ENCODE measurements at places on chromosomes 1 and 21.

DNA sequence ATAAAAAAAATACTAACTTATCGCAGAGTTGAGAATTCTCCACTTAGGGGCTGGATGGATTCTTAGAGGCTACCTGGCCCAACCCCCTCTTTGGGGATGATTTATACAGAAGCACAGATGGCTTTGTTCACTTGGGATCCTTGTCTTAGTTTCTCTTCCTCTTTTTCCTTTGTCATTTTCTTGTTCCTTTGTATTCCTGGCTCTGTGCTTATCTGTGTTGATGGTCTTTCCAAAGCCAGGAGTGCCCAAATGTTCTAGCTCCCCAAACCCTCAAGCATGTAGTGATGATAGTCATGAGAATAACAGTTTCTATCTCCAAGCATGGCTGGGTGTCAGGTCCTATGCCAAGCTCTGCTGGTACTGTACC, 27.4 kb downstream of the EPHB2 start:
- DNase-seq: no peak

- DNase-seq: peak; percentile 96
Measured at GRCh38 chr21:35256468-35256988, 207.4 kb upstream of the RUNX1 start.

DNA sequence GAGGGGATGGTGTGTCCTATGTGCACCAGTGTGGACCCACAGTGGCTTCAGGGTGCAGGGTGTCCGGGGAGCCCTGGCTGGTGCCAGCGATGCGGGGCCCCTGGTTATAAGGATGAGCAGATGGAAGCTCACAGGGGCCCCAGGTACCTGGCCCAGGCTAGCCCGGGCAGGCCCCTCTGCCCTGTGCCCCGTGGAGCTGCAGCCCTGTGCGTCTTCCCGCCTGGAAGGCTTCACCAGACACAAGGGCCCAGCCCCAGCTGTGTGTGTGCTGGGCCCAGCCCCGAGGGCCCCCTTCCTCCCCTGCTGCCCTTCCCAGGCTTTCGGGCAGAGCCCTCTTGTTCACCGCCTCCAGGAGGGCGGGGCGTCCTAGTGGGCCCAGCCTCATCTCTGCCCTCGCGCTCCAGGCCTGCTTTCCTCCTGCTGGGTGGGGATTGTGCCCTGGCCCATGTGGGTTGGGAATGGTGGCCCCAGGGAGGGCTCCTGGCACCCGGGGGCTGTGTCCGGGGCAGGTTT, 15.9 kb downstream of the PFKL start:
- DNase-seq: no peak

DNA sequence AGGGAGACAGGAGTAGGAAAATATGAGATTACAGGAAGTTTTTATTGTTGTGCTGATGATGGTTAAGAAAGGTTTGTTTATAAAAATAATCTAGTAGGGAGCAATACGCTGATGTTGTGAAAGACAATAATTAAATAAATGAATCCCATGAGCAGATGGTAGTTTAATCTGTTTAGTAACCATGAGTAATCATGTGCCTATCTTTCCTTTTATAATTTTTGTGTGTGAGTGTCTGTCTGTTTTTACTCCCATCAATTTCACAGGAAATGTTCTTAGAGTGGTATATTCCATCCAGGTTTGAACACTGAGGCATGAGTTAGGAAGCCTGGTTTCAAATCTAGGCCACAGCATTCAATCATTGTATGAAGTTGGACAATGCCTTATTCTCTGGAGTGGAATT, 180.5 kb downstream of the OLFM3 start:
- no peak for DNase-seq

- no peak for DNase-seq
Measured at GRCh38 chr1:46612937-46613660, 3.5 kb downstream of the MOB3C start.

Data from NCI-H1417 (cell line).